ENCODE measurements at places on chromosomes 2 and 18. TPM values are rescaled to one million over a fixed set of nuclear protein-coding genes. Genes with fewer than 3 reads are reported as not detected.

The SH3YL1 gene
- total RNA-seq = 20.5 TPM

The INO80D gene
- 17.1 TPM for total RNA-seq

The GRP gene
- 2.5 TPM for total RNA-seq

The DHRS9 gene
- total RNA-seq = 0.54 TPM

The SLC5A7 gene
- 2.9 TPM for total RNA-seq

The SATB2 gene
- 0.95 TPM for total RNA-seq

The CCDC195 gene
- not detected for total RNA-seq

The PLEKHH2 gene
- 57.9 TPM for total RNA-seq

The CHRND gene
- total RNA-seq = not detected

The HK2 gene
- total RNA-seq = 1.3 TPM

The ABCG8 gene
- total RNA-seq = not detected

The TYMS gene
- 0.55 TPM for total RNA-seq

The TMEM131 gene
- 36.6 TPM for total RNA-seq

The PRKRA gene
- 86.1 TPM for total RNA-seq

The AKAIN1 gene
- not detected for total RNA-seq

The CYP27C1 gene
- total RNA-seq = 0.83 TPM

The MROH2A gene
- not detected for total RNA-seq

The RBKS gene
- total RNA-seq = 3.1 TPM

All from sigmoid colon (tissue), 7 donors.